Dermis blood vessel endothelial cell (primary cell): ENCODE measurements at places on chromosomes 1 and 21. TPM values are rescaled to one million over a fixed set of nuclear protein-coding genes. Genes with fewer than 3 reads are reported as not detected.

- no peak for DNase-seq
Observed at GRCh38 chr1:37667023-37667671, 25.2 kb upstream of the CDCA8 start.

RHOU gene
- 17.5 and 26.3 TPM in 2 replicates for total RNA-seq

DNA sequence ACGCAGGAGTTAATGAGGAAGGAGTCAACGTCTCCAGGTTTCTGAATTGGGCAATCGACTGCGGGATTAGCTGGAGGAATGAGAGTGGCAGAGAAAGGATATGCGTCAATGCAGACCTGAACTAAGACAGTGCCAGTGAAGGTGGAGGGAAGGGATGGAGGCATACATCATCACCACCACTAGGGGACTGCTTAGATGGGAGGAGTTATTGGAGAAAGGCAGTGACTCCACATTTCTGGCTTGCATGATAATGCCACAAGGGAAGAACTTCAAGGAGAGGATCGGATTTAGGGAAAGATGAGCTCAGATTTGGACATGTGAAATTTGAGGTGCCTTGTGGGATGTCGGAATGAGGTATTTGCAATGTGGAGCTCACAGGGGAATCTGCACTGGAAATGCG lies 17.5 kb downstream of the VASH2 start:
- peak; percentile 46 for DNase-seq

- no peak for DNase-seq
Observed at GRCh38 chr1:151939141-151939540, 29.8 kb upstream of the THEM4 start.

CA6 gene
- total RNA-seq = not detected in 2 replicates

DNA sequence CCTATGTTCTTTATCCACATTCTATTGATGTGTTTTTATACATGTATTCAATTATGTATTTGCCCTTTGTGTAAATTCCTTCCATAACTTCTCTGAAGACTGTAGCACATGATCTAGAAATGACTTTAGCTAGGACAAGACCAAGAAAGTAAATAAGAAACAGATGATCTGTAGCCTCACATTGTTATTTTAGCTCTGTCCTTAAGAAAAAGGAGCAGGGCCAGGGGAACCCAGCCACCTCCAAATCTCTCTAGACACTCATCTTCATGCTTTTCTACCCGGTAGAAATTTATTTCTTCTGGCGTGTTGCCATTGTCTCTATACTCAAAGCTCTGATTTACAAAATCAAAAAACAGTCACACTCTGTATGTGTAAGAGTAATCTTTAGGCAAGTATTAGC lies 27.1 kb downstream of the CDC7 start:
- DNase-seq = no peak

OTUD7B gene
- total RNA-seq = 17.2 and 23.0 TPM in 2 replicates

SPRR1A gene
- total RNA-seq = not detected in 2 replicates

C1QTNF12 gene
- total RNA-seq = 0.17 and 0.56 TPM in 2 replicates

- peak; percentile 48 for DNase-seq
Observed at GRCh38 chr1:43760745-43761317, 53.5 kb downstream of the ST3GAL3 start.

DNA sequence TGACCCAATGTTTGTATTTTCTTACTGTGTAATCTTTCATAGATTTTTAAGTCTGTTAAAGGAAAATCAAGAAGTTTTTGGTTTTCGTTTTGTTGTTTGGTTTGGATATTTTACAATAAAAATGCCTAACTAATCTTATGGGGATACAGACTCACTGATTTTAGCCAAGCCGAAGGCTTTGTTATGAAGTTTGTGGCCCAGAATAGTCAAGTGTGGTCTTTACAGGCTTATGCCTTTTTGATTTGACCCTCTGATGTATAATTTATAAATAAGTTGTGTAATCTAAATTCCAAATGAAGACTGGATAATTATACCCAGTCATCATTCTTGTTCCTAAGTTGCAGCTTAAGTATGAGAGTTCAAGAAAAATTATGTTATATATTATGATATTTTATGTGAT lies 739.3 kb downstream of the ADGRL2 start:
- no peak for DNase-seq

- DNase-seq = no peak
Observed at GRCh38 chr21:40243685-40244084, 376.4 kb downstream of the PCP4 start.

GJB3 gene
- 0.05 and 0.17 TPM in 2 replicates for total RNA-seq

HSD3B2 gene
- not detected in 2 replicates for total RNA-seq
